ENCODE measurements at places on chromosomes 11 and 22.

DNA sequence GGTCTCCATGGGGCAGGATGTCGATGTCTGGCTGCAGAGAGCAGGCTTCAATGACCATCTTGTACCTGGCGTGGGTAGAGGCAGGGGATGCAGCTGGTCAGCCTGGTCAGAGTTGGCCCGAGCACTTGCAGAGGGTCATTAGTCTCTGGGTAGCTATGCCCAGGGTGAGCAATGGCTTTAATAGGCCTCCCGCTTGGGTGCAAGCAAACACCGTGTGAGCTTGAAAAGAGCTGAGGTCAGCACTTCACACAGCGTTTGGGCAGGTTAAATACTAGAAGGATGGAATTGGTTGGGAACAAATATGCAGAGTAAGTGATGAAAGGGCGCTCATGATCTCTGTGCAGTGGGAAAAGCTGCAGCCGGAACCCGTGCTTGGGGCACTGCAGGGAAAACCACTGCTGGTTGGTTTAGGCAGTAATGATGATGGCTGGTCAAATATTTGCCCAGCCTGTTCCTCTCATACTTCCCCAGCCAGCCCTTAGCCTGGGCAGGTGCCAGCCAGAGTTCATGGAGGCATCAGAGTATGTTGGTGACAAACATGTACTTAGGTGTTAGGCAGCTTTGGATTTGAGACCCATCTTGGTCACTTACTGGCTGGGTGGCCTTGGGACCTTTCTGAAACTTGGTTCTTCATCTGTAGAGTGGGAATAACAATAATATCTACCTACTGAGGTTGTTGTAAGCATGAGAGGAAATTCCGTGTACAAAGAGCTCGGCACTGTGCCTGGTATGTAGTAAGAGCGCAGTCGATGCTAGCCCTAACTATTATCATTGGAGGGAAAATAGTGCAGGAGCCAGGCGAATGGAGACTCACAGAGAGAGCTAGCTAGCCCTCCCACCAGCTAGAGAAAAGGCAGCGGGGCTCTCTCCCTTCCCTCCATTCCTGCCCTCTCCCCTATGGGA lies 25.2 kb upstream of the KCNJ11 start:
- DNase-seq = no peak

DNA sequence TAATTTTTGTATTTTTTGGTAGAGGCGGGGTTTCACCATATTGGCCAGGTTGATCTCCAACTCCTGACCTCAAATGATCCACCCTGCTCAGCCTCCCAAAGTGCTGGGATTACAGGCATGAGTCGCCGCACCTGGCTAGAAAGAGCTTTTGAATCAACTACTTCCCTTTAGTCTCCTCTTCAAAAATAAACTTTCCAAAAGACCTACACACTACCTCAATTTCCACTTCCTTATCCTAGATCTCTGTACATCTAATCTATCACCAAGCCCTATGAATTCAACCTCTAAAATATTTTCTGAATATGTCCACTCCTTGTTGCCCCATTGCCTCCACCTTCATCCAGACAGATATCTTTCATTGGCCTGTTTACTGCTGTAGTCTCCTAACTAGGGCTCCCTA lies 13.1 kb upstream of the DDX6 start:
- DNase-seq = no peak

DNA sequence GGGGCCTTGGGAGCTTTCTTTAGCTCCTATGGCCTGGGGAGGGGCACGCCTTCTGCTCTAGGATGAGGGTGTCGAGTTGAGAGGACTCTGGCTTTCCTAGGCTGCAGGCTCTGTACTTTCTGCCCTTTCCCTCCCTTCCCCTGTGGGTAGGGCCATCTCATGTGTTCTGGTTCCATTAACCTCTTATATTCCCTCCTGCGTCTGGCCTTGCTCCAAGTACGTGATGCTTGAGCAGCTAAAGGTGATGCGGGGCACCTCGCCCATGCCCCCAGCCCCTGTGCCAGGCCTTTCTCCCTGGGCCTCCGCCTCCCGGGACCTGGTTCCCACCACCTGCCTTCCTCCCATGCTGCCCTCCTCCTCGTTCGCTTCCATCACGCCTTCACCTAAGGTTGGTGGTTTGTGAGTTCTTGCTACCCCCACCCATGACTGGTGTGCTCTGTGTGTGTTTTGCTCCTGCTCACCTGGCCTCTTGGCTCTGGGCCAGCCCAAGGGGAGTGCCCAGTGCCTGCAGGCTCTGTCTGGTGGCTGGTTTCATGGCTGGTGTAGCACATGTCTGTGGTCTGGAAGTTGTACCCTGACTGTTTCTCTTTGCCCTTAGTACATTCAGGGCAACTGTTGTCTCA lies 34.1 kb downstream of the PHLDB1 start:
- no peak for DNase-seq

- DNase-seq = no peak
Measured at GRCh38 chr11:120062561-120062930, 75.4 kb downstream of the TRIM29 start.

- DNase-seq = no peak
Measured at GRCh38 chr22:25880524-25880923, 138.5 kb downstream of the MYO18B start.

GRCh38 chr11:79333355-79333754 lies 107.5 kb downstream of the TENM4 start:
- DNase-seq = no peak

DNA sequence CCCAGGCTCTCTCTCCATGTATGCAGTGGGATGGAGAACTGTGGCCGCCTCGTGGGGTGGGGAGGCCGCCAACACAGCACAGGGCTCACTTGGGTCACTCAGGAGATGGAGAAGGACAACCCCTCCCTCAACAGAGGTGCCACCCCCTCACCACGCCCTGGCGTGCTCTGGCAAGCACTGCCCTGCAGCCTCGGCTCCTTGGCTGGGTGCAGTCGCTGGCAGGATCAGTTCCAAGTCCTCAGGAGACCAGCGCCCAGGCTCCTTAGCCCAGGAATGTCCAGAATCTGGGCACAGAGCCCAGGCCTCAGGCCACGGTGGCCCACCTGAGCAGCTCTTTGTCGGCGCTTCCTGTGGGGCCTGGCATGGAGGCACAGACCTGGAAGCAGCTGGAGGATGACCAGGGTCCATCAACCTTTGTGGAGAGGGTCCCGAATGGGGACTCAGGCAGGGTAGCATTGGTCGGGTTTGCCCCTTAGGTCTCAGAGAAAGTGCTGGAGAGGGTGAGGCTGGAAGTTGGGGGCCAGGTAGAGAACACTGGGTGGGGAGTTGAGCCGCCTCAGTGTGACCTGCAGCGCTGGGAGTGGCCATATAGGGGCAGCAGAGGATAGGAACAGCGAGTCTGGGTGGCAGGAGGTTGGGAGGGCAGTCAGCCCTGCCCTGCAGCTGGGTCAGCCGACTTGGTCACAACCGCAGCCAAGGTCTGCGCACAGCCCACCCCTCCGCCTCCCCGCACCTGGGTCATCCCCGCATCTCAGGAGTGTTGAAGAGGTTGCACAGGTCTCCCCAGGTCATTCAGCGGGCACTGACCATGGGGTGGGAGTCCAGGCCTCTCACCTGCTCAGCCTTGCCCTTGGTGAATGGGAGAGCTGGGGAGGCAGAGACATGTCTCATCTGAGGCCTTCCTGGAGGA lies 8.2 kb downstream of the SUSD2 start:
- peak; percentile 62 for DNase-seq

- no peak for DNase-seq
Measured at GRCh38 chr11:17646451-17647145, 72.8 kb upstream of the MYOD1 start.

- no peak for DNase-seq
Measured at GRCh38 chr11:124415356-124415923, 9.2 kb downstream of the OR8B4 start.

GRCh38 chr11:13303668-13304649 lies 26.4 kb downstream of the BMAL1 start:
- peak; percentile 56 for DNase-seq

DNA sequence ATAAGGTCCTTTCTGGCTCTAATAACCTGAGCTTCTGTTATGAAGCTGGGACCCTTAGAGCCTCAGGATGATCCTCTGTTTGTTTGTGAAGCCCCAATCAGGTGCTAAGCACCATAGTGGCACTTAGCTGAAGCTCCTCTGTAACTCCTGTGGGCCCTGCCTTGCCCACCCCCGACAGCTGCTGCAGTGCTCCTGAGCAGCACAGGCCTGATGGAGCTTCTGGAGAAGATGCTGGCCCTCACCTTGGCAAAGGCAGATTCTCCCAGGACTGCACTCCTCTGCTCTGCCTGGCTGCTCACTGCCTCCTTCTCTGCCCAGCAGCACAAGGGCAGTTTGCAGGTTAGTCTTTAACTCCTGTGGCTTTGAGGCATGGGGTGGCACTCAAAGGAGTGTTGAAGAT lies 19.0 kb upstream of the CCDC134 start:
- peak; percentile 20 for DNase-seq

GRCh38 chr11:1792461-1792860 lies 28.7 kb upstream of the CTSD start:
- peak; percentile 31 for DNase-seq

DNA sequence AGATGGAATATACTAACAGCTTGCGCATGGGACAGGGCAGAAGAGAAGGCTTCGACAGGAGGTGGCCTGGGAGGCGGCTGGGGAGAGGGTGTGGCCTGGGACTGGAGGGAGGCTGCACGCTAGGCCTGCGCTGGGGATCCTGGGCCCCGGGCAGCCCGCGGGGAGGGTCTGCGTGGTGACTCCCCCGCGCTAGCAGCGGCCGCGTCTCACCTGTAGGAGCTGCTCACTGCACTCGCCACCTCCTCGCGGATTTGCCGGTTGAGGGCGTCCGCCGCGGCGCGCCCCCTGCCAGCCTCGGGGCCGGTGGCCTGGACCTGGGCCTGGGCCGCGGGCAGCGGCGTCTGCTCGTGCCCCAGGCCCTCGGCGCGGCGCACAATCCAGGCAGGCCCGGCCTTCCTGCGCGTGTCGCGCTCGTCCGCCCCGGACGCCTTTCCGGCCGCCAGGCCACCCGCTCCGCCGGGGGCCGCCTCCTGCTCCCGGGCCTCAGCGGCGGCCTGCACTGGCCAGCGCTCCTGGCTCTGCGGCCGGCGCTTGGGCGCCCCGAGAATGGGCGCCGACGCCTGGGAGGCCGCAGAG lies 1.5 kb downstream of the MAP6 start:
- no peak for DNase-seq

DNA sequence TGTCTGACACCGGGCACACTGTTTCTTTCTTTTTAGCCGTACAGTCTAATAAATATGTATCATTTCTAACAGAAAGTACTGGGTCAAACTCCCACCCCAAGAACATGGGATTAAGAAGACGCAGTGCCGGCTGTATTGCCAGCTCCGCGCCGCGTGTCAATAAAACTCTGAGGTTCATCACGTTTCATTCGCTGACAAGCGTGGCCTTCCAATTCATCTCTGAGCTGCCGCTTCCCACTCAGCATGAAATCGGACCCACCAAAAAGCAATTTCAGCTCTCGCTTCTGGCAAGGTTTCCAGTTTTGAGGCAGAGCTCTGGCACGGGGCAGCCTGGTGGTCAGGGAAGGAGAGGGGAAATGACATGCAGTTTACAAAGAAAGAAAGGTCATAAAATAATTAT lies 819.8 kb downstream of the OPCML start:
- no peak for DNase-seq

DNA sequence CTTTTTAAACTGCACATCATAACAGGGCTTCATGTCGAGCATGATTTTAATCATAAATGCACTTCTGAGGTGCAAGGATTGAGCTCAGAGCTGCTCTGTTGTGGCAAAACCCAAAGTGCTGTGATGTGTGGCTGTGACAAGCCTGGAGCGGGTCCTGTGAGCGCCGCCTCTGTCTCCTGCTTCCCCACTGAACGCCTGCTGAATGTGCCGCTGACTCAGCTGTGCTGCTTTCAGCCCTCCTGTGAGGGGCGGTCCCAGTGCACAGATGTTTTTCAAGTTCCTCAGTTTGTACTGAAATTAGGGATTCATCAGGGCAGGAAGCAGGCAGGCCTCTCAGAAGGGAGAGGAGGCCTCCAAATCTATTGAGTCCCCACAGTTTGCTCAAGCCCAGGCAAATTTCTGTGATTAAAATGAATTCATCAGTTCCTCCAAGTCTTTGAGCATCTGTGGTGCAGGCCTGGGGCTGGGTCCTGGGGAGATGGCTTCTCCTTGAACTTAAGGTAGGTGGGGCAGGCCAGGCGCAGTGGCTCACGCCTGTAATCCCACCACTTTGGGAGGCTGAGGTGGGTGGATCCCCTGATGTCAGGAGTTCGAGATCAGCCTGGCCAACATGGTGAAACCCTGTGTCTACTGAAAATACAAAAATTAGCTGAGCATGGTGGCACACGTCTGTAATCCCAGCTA lies 3.0 kb upstream of the GTSE1 start:
- peak; percentile 29 for DNase-seq

GRCh38 chr11:127105593-127106541 lies 105.3 kb upstream of the KIRREL3 start:
- no peak for DNase-seq

DNA sequence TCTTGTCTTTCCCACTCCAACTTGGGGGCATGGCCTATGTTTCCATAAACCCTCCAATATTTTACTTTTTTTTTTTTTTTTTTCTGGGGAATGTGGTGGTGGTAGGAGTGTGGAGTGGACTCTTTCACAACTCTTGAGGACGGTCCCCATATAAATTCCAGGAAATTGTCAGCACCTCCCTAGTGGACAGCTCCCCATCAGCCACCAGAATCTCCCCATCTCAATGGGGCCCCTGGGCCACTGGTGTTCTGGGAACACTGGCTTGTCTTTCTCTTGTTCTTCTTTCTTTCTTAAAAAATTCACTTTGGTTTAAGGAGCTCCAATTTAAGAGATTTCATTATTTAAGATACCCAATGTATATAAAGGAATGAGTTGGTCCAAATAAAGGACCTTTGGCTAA lies 74.1 kb downstream of the ADM start:
- no peak for DNase-seq

DNA sequence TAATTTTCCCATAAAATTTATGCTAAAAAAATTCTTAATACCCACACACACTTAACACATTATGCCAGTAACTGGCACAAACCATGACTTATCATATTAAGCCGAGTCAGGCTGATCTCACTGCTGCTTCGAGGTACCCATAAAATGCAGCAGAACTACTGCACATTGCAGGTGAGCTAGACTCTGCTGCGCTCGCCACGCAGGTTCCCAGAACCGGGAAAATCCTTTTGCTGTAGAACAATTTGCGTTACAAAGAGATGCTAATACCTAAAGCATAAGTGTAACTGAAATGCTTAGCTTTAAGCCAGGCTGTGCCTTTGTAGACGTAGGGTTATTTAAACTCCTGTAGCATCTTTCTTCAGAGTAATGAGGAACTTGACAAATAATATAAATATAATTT lies 200.3 kb downstream of the MSANTD4 start:
- no peak for DNase-seq

Measured in CD14-positive monocyte (primary cell).